ENCODE measurements at places on chromosomes 2 and 18.

DNA sequence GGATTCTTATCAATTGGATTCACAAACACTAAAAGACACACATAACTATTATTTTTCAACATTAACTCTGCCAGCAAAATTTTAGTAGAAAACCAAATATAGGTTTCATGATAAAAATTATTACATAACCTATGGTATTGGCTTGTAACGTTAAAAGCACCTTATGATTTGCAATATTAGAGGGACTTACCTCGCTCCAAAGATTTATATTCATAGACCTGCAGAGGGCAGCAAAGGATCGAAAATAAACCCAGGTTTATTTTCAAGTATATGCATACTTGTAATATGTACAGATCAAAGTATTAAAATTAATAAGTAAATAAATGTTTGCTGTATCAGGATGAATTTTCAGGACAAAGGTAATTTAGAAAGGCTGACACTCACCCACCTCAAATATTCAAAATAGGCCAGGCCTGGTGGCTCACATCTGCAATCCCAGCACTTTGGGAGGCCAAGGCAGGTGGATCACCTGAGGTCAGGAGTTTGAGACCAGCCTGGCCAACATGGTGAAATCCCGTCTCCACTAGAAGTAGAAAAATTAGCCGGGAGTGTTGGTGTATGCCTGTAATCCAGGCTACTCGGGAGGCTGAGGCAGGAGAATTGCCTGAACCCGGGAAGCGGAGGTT, 45.3 kb downstream of the LRPPRC start:
- peak; percentile 34 for DNase-seq

GRCh38 chr18:8049147-8049546, 482.0 kb downstream of the PTPRM start:
- DNase-seq, result no peak

DNA sequence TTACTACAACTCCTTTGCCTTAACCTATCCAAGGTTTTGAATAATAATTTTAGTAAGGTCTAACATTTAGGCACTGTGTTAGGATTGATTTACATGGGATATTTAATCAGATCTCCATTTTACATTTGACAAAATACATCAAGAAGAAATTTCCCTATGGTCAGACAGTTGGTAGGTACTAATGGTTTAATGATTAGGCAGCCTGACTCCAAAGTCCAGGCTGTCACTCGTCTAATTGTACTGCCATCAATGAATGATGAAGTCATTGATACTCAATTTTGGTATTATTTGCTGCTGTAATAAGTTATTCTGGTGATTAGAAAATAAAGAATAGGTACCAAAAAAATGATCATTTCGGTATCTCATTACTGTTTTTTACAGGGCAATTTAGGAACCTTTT, 14.1 kb downstream of the BBS5 start:
- DNase-seq, result no peak

- DNase-seq, result no peak
Measured at GRCh38 chr2:64950226-64951160, 38.7 kb upstream of the SLC1A4 start.

- DNase-seq, result peak; percentile 98
Measured at GRCh38 chr2:37786854-37787253, 115.4 kb upstream of the CDC42EP3 start.

DNA sequence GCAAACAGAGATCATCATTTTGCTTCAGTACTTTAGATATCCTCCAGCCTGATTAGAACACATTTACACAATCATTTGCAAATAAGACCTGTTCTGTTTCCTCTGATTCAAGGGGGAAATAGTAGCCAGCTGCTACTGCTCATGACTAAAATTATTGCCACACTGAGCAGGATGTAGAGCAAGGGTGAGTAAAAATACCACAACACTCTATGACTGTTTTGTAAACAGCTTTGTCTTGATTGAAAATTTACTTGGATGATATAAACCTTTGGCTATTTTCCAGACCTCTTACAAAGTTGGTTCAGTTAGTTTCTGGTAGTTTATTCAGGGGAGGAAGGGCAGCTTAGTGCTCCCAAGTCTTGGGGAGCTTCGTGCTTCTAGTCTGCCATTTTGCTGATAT, 286.4 kb upstream of the CNTNAP5 start:
- DNase-seq, result no peak

DNA sequence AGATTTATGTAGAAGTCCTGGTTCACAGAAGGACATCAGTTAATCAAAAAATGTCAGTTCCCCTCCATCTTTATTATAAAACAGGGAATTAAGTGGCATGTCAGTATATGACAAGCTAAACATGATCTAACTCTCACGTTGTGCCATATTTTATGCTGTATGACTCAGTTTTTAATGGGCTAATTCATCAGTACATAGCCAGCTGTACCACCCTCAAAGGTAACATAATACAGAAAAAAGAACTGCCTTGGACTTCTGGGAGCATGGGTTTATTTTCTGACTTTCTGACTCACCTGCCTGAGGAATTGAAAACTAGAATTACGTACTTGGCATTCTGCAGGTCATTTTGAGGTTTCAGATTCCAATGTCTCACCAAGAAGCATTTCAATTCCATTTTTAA, 135.7 kb downstream of the CMPK2 start:
- DNase-seq, result no peak

DNA sequence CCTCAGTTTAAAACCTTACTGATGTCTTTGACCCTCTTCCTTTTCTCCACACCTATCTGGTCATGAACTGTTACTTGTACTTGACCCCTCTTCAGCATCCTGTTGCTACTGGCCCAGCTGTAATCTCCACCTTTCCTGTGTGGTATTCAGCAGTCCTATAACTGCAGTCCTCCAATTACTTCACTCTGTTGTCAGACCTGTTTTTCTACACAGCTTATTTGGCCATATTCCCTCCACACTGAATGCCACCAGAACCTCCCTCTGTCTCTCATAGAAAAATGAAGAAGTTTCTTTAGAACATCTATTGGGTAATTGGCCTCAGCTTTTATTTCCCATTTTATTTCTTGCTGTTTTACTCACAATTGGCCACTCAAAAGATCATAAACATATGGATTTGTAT, 155.4 kb downstream of the ASXL3 start:
- no peak for DNase-seq

- DNase-seq, result no peak
Measured at GRCh38 chr2:159010963-159011362, 42.5 kb downstream of the TANC1 start.

- DNase-seq, result no peak
Measured at GRCh38 chr2:109408043-109408335, 205.8 kb downstream of the SEPTIN10 start.

GRCh38 chr2:86223140-86223926, 24.1 kb downstream of the MRPL35 start:
- no peak for DNase-seq

Measured in NCI-H1105 treated with DMSO at 0.1 percent for 48 hours (cell line).